ENCODE measurements at places on chromosomes 13 and 19.
A peak's percentile ranks its signal among the peaks of the same experiment; 100 is the strongest.

GRCh38 chr13:27927444-27928352 is 7.9 kb downstream of the PDX1 start:
- no peak for DNase-seq

DNA sequence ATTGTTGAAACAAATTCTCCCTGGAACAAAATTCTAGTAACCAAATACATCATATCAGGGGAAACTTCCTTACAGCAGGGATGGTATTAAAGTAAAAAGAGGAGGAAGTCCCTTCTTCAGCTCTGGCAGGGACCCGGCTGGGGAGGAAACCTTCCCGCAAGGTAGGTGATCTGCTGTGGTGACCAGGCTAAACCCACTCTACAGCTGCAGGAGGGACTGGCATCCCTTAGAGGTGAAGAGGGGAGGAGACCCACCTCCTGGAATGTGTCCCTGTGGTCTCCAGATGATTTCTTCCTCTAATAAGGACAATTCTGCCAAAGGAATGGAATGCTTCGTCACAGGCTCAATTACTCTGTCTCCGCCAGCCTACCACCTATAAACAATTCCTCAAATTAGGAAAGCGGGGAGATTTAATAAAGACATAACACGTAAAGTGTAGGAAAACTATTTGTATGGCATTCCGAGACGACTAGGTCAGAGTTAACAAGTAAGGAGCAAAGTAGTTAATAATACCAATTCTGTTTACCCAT is 637 bp upstream of the PDS5B start:
- peak; percentile 16 for DNase-seq

GRCh38 chr13:23598369-23598768 is 28.2 kb downstream of the TNFRSF19 start:
- DNase-seq: no peak

- DNase-seq: no peak
Observed at GRCh38 chr19:31444931-31445330, 95.7 kb upstream of the TSHZ3 start.

- no peak for DNase-seq
Observed at GRCh38 chr19:49925486-49925885, 3.5 kb upstream of the ATF5 start.

DNA sequence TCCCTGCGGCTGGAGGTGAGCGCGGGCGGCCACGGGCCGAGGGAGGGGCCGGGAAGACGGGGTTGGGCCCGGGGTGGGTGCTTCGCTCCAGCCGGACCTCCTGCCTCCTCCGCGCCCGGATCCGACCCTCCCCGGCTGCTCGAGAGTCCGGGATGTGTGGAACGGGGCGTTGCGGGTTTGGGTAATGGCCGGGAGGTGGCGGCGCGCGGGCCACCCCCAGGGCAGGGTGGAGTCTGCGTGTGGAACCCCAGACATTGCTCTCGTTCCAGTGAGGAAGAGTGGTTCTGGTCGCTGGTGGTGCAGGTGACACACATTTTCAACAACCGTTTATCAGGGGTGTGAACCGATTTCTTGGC is 38.8 kb downstream of the ARHGEF7 start:
- peak; percentile 71 for DNase-seq

DNA sequence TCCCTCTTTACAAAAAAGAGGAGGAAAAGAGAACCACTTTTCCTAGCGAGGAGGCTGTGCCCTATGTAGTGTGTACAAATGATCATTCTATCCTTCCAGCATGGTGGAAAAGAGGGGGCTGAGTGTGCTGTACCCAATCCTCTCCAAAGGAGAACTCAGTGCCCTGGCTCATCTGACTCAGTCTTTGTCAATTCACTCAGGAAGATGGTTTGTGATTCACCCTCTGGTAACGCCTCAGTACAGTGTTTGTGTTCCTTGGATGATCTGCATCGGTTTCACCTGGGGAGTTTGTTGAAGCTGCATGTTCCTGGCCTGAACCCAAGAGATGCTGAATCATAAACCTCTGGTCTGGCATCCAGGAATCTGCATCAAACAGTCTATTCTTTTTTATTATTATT is 18.3 kb upstream of the ENOX1 start:
- no peak for DNase-seq

GRCh38 chr19:31717269-31717923 is 368.2 kb upstream of the TSHZ3 start:
- no peak for DNase-seq

DNA sequence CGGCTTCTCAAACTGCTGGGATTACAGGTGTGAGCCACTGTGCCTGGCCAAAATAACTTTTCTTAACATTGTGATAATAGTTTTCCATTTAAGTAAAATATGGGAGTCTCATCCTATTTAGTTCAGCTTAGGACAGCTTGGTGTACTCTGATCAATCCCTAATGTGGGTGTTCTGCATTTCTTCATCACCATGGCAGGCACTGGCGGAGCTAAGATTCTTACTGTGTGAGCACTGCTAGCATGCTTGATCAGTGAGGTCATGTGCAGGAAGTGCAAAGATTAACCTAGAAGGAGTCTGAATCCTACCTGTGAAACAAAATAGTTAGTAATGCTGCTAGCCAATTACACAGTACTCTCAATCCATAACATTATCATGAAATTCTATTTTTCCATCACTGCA is 1684.2 kb upstream of the SLC10A2 start:
- no peak for DNase-seq
